AG09319 (cell line): ENCODE measurements at places on chromosomes 11 and 22.

- no peak for DNase-seq
Measured at GRCh38 chr11:20278727-20279126, 84.8 kb upstream of the HTATIP2 start.

DNA sequence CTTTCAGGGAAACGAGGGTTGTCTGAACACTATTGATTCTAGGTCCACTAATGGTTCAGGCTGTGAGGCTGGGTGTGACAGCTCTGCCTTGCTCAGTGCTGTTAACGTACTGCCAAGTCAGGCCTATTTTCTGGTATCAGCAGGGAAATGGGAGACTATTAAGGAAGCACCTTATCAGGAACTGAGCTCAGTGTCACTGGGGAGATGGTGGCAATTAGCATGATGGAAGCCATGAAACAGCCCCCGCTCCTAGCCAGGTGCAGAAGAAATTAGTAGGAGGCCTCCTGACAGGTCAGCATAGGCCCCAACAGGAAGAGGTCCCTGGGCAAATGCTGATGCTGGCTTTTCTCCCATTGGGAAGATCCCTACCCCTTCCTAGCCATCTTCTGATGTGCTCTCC, 42.6 kb upstream of the LMO2 start:
- no peak for DNase-seq

GRCh38 chr22:50600538-50600937, at the start of gene MAPK8IP2:
TSS of gene MAPK8IP2 (plus strand) at chr22:50600793. CDS start at chr22:50600819, 26 bp downstream.
- no peak for DNase-seq

DNA sequence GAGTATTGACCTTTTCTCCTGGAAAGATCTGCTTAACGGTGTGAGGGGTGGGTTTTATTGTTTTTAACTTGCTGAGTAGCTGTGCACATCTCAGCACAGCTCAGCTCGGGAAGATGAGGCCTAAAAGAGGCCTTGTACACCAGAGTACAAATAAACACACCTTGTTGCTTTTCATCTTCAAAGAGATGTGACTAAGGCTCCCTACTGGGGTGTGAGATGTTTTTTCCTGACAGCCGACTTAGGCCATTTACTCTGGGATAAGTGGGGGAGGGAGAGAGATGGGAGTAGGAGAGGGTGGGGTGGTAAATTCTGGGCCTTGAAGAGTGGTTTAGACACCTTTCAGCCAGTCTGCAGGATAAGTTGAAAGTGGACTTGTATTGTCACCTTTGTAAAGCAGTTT, 2.9 kb downstream of the LDLRAD3 start:
- no peak for DNase-seq

DNA sequence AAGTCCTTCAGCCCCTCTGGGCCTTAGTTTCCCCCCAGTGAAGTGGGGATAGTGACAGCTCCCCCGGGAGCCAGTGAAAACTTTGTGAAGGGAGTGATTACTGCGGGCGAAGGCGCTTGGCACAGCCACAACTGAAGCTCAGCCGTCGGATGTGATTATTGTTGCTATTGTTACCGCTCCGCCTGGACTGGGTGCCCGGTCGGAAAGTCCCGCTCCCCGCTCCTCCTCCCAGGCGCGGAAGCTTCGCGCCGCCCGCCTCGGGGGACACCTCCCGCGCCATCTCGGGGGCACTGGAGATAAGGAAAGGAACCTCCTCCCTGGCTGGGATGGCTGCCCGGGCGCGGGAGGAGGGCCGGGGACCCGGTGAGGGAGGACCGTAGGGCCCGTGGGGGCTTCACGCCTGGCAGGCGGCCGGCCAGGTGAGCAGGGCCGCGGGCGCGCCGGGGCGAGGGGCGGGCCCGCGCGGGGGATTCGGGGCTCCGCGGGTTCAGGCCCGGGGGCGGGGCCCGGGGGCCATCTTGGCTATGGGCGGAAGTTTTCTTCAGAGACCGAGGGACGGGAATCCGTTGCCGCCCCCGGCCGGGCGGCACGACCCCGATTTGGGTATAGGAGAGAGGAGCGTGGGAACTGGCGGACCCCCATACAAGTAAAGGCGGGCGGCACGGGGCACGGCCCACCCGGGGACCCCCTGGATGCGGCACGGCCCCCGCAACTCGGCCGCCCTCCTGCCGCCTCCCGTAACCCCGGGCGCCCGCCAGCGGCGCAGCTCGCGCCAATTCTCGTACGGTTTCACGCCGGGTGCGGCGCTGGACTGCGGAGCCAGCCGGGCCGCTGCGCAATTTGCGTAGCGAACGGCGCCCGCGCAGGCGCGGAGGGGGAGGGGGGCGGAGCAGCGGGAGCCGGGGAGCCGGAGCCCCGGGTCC, at the start of gene GPR137:
Gene GPR137, plus strand, starts transcription at position 887 of the 923 bp plus-strand sequence. CDS start 677 bp downstream, outside the sequence.
- DNase-seq, result no peak

DNA sequence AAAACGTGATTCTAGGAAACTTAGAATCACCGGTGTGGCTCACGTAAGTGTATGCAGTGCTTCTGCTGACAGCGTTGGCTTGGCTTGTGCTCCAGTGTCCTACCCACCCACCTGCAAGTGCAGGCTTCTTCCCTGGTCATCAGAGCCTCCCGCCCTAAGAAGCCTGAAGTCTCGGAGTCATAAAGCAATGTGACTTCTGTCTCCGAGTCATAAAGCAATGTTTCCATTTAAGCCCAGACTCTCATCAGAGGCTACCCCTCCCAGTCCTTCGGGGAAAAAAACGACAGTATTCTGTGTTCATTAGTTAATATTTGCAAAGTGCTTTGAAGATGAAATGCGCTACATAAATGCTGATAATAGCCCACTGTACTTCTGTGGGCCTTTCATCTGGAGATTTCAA, 293.8 kb downstream of the OPCML start:
- no peak for DNase-seq

GRCh38 chr11:2235588-2236326, 34.6 kb downstream of the ASCL2 start:
- no peak for DNase-seq

DNA sequence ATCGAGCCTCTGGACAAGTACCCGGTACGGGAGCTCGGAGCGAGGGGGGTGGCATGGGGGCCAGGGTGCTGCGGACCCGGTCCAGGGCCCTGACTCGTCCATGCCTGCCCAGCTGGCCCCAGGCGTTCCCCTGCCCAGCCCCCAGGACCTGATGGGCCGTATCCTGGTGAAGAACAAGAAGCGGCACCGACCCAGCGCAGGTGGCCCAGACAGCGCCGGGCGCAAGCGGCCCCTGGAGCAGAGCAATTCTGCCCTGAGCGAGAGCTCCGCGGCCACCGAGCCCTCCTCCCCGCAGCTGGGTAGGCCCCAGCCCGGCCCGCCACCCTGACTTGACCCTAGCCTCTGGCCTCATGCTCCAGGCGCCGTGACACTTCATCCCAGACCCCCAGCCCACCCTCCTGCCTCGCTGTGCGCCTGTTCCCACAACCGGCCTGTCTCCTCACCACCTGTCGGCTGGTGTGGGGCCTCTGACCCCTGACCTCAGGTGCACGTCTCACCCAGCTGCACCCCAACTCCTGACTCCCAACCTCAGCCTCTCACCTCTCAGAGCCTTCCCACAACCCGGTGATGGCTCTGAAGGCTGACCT, 7.7 kb downstream of the PLCB3 start:
- DNase-seq, result no peak

GRCh38 chr22:20517422-20517821, 10.0 kb downstream of the MED15 start:
- DNase-seq, result no peak

DNA sequence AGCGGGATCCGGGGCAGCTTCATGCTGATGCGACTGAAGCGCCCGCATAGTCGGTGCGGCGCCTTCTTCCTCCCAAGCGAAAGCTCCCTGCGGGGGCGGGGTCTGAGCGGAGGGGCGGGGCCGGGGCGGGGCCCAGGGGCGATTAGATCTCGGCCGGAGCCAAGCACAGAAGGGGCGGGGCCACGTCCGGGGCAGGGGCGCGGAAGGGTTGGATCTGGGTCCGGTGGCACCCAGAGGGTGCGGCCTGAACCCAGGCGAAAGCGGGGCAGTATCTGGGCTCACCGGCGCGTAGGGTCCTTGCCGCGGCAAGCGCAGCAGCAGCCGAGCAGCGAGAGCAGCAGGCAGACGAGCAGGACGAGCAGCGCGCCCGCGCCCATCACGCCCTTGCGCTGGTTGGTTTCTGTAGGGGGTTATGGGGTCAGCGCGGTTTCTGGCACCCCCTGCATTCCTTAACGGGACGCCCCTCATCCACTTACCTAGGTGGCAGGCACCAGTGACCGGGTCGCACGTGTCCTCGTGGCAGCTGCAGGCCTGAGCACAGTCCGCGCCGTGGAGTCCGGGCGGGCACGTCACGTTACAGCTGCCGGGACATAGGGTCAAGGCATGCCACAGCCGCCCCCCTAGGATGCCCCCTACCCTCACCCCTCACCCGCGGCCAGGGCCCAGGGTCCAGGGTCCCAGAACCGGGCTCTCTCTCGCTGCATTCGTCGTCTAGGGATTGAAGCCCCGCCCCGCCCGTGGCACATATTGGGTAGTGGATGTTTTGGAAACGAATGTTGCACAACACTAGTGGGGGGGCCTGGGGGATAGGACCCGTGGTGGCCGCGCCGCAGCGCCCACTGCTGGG, 8.1 kb downstream of the SCARF2 start:
- no peak for DNase-seq

GRCh38 chr11:100151944-100152343, 535.1 kb upstream of the ARHGAP42 start:
- no peak for DNase-seq

DNA sequence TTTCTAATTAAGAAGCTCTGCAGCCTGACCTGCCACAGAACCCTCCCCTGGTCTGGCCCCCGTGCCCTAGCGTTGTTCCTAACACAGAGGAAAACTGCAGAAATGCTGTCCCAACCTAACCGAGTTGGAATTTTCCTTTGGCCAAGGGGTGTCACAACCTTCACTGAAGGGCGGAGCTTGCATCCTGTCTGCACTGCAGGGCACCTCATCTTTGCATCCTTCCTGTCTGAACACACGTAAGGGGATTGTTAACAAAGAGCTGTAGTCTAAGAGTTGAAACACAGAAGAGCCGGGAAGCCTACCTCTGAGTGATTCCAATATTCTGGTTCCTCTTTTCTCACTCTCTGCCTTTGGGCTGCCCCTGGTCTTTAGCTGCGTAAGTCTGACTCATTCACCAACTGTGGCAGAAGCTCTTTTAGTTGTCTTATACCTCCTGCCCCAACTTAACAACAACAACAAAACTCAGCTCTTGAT, 1.6 kb downstream of the DIXDC1 start:
- DNase-seq, result no peak

DNA sequence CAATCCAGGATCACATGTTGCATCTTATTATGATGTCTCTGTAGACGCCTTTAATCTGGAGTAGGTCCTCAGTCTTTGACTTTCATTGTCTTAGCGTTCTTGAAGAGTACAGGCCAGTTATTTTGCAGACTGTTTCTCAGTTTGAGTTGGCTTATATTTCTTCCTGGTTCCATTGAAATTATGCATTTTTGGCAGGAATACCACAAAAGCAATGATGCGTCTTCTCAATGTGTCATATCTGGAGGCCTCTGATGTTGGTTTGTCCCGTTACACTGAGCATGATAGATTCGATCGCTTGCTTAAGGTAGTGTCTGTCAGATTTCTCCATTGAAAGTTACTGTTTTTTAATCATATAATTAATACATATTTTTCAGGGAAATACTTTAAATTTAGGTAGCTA, 30.6 kb downstream of the TECTA start:
- DNase-seq, result no peak

DNA sequence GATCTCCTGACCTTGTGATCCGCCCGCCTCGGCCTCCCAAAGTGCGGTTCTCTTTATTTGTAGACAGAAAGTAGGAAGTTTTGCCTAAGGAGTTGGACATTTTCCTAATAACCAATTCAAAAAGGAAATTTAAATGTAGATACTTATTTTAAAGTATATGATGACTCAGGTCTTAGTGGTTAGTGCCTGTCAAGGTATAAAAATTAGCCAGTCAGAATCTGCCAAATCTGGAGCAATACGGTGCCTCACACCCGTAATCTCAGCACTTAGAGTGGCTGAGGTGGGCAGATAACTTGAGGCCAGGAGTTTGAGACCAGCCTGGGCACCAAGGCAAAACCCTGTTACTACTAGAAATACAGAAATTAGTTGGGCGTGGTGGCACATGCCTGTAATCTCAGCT, 86.7 kb upstream of the RASSF10 start:
- no peak for DNase-seq
